ENCODE measurements at places on chromosomes 7 and 10. TPM values are rescaled to one million over a fixed set of nuclear protein-coding genes. Genes with fewer than 3 reads are reported as not detected.

Gene TBXAS1
- total RNA-seq: 5.3 TPM

Gene GBX1
- total RNA-seq: not detected

DNA sequence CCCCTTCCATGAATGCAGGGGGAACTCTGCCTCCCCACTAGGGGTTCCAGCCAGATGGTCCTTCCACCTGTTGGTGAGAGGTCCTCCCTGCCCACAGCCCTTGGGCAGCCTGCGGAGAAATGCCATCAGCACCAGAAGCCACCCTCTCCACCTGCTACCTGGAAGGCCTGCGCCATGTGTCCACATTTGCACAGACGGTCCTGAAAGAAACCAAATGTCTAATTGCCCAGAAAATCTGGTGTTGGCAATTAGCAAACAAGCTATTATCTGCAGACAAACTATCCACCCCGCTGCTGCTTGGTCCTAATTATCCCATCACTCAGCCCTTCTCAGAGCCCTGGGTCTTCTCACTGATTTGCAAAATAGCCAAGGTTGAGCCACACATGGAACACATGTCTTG, 32.3 kb downstream of the HSPA12A start:
- DNase-seq: no peak

- DNase-seq: peak; percentile 50
Observed at GRCh38 chr7:122885583-122886356, 490 bp downstream of the CADPS2 start.

Gene SPDYE8
- total RNA-seq: not detected

GRCh38 chr10:34520084-34520483, 295.0 kb downstream of the PARD3 start:
- DNase-seq: no peak

GRCh38 chr7:87218796-87219544, 562 bp downstream of the TMEM243 start:
- DNase-seq: peak; percentile 58

- DNase-seq: no peak
Observed at GRCh38 chr7:128385988-128386925, 23.5 kb downstream of the IMPDH1 start.

Gene SLC18A2
- total RNA-seq: not detected
